ENCODE measurements at places on chromosomes 3 and 15.

GRCh38 chr3:18597919-18598318, 172.8 kb upstream of the SATB1 start:
- DNase-seq = no peak

- no peak for DNase-seq
Measured at GRCh38 chr15:65275728-65276126, 11.0 kb downstream of the PARP16 start.

DNA sequence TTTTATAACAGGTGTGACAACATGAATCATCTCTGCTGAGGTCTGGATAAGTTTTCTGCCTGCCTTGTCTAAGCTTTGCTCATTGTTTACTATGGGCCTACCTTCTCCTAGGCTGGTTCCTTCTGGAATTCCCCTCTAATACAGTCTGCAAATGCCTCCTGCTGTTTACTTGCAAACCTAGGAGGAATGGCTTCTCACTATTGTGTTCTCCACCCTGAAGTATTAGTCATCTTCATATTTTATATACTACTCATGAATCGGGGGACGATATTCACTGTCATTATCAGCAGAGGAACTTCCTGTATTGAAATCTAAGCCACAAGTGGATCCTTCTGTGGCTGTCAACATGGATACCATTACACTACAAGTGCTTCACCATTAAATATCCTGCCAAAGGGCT, 154.8 kb downstream of the PLCL2 start:
- no peak for DNase-seq

- DNase-seq = no peak
Measured at GRCh38 chr3:24373198-24373959, 121.3 kb downstream of the THRB start.

GRCh38 chr3:141067206-141067974, 16.2 kb downstream of the SPSB4 start:
- DNase-seq = no peak

- no peak for DNase-seq
Measured at GRCh38 chr3:114892131-114892879, 254.8 kb downstream of the ZBTB20 start.

GRCh38 chr3:9175421-9175820, 74.0 kb downstream of the SRGAP3 start:
- DNase-seq = no peak

DNA sequence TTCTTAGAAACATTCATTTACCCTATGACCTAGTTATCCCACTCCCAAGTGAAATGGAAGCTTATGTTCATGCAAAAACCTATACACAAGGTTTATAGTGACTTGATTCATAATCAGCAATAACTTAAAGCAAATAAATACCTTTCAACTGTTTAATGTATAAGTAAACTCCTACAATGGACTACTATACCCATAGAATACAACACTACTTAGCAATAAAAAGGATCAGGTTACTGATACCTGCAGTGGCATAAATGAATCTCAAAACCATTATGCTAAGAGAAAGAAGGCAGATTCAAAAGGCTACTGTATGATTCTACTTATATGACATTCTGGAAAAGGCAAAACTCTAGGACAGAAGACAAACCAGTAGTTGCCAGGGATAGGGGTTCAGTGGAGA, 8.3 kb upstream of the POLR2M start:
- no peak for DNase-seq

GRCh38 chr3:41683666-41684350, 278.1 kb downstream of the ULK4 start:
- no peak for DNase-seq

GRCh38 chr15:80744826-80745225, 34.3 kb upstream of the CEMIP start:
- DNase-seq = no peak

DNA sequence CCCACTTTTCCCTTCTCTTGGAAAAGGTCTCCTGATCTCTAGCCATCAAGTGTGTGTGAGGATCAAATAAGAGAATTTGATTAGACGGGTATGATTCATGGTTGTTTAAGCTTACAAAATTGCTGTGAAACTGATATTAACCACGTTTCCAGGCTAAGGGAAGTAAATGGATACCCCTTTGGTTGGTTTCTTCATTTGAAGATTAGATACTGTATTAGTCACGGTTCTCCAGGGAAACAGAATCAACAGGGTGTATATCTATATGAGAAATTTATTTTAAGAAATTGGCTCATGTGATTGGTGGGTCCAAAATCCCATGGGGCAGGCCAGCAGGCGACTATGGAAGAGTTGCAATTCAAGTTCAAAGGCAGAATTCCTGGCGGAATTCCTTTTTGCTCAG, 112.7 kb upstream of the SELENOK start:
- DNase-seq = no peak

DNA sequence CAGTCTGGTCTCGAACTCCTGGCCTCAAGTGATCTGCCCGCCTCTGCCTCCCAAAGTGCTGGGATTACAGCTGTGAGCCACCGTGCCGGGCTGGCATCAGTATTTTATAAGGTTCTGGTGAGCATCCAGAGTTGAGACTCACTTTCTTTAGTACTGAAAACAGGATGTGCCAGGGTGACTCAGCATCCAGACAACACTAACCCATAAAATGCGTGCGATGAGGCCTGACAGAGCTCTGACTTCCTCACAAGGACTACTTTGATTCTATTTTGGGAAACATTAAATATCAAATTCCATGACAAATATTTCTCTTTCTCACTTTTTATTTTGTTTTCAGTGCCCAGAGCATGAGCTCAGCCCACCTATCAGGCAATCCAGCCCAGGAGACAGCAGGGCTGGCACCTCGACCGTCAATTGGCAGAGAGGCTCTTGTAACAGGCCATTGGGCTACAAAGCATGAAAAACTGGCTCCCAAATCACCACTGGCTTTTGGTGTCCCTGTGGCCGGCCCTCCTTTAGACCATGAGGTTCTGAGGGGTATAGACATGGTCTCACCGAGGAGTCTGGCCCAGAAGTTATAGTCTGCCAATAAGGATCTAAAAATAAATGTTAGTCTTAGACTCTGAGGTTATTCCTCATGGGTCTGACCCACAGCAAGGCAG, 75.0 kb downstream of the FEM1B start:
- peak; percentile 39 for DNase-seq

GRCh38 chr3:186722457-186722856, 5.3 kb downstream of the KNG1 start:
- DNase-seq = no peak

DNA sequence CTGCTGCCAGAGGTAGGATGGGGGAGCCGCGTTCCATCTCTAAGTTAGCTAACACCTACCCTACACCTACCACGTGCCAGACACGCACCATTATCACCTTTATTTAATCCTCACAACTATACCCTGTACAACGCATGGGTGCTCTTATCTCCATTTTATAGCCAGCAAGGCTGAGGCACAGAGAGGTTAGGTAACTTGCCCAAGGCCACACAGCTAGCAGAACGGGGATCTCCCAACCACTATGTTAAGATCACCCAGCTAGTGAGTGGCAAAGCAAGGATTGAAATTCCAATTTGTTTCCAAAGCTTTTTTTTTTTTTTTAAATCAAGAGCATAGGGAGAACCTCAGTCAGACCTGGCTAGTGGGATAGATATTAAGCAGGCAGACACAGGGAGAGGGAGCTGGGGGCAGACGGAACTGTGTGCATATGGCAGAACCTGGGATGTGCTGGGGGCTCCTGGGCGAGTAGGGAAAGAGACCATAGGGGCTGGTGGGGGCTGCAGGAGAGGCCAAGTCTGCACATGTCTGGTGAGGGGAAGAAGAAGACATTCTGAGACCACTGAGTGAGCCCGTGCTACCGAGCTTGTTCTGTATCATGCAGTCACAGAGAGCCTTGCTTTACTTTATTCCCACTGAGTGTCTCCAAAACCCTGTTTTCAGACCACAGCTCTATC, 196.3 kb upstream of the TPM1 start:
- no peak for DNase-seq

DNA sequence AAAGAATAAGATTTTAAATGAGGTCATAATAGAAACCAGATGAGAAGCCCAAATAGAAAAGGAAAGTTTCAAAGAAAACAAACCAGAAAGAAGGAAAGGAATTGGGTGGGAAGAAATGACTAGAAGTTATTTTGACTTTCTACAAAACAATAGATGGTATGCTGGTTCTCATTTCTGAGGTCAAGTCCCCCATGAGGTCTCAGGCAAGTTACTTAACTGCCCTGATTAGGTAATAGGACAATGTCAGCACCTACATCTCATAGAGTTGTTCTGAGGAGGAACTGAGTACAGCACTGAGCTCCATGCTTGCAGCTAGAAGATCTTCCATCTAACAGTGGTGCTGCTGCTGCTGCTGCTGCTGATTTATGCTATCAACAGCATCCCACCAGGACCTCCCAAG, 185.9 kb downstream of the ERC2 start:
- DNase-seq = no peak

- DNase-seq = no peak
Measured at GRCh38 chr3:187836823-187837770, 91.8 kb upstream of the BCL6 start.

DNA sequence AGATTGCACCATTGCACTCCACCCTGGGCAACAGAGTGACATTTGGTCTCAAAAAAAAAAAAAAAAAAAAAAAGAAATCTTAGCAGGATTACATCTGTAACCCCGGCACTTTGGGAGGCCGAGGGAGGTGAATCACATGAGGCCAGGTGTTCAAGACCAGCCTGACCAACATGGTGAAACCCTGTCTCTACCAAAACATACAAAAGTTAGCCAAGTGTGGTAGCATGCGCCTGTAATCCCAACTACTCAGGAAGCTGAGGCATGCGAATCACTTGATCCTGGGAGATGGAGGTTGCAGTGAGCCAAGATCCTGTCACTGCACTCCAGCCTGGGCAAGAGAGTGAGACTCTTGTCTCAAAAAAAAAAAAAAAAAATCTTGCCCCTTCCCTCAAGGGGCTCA, 40.4 kb downstream of the LIPC start:
- no peak for DNase-seq

DNA sequence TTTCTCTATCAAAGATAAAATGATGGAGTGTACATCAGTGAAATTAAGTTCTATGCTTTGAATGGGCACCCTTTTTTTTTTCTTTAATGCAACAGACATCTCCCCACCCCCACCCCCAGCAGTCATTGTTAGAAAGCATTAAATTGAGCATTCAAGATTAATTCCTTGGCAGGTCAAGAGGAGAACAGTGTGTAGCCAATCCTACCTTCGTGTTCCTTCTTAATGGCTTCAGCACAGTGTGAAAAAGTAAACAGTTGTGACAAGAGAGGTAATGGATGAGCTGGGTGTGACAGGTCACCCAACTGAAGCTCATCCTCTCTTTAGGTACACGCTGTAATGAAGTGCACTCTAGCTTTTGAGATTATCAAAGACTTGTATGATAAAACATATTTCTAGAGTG, 198.5 kb upstream of the RARB start:
- DNase-seq = no peak
